T-helper 17 cell (primary cell): ENCODE measurements at places on chromosomes 1 and 21. TPM values are rescaled to one million over a fixed set of nuclear protein-coding genes. Genes with fewer than 3 reads are reported as not detected.
A peak's percentile ranks its signal among the peaks of the same experiment; 100 is the strongest.

Gene RGS8
- total RNA-seq = not detected

Gene NTRK1
- 0.67 TPM for total RNA-seq

Gene FUBP1
- 227 TPM for total RNA-seq

GRCh38 chr1:2804628-2805351 is 3.3 kb upstream of the TTC34 start:
- no peak overlapping the region for H3K27ac ChIP-seq
- DNase-seq = no peak
- H3K4me3 ChIP-seq = no peak overlapping the region
- H3K27me3 ChIP-seq = peaks cover 14% of the 10 kb centered on the region
- H3K4me1 ChIP-seq = peaks cover 3% of the 10 kb centered on the region

- no peak for DNase-seq
- H3K4me1 ChIP-seq = peaks cover 50% of the 10 kb centered on the region
- H3K36me3 ChIP-seq = peaks cover 2% of the 10 kb centered on the region
- H3K27ac ChIP-seq = peak overlapping the region; percentile 68
These were observed 52.9 kb downstream of the FOXJ3 start for GRCh38 chr1:42282024-42282579.

DNA sequence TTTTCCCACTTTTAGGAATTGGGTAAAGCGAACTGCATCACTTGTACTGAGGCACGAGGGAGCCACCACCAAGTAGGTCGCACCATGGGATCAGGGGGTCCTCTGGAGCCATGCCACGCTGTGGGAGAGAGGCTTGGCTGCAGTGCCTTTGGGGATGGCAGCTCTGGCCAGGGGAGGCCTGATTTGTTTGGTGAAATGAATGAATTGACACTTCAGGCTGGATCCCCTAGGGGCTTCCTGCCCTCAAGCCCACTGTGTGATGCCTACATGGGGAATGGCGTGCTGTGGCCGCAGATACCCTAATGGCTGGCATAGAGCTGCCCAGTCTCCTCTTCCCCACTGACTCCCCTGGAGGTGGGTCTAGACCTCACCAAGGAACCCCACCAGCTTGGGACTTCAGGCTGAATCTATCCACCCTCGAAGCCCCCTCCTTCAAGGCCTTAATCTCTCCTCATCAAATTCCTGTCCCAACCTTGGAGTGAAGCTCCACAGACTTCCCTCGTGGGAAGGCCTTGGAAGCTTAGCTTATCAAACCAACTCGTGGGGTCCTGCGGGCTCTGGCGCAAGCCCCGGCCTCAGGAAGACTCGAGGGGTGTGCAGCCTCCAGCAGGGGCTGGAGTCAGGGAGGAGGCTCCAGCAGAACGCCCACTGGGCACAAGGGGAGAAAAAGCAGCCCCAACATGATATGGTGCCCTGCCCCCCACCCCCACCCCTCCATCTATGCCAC is 64.6 kb downstream of the VWA5B1 start:
- H3K4me1 ChIP-seq = peaks cover 9% of the 10 kb centered on the region
- peak overlapping the region; percentile 19 for H3K27ac ChIP-seq
- no peak overlapping the region for H3K4me3 ChIP-seq
- peaks cover 52% of the 10 kb centered on the region for H3K27me3 ChIP-seq
- H3K36me3 ChIP-seq = peaks cover 7% of the 10 kb centered on the region

DNA sequence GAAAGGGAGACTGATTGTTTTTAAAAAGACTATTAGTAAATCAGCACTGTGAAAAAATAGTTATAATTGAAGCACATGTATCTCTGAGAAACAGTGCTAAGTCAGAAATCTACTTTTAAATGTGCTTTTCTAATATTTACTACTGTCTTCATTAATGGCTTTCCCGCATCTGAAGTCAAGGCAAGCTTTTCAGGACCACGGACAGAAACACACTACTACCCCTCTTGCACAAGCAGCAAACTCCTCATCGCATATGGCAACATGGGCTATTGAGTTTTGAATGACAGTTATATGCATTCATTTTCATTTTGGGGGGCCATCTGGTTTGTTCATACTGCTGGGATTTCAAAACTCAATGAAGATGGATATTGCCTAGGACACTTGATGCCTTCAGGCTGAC is 433.4 kb upstream of the CAMK1G start:
- no peak overlapping the region for H3K4me3 ChIP-seq
- H3K4me1 ChIP-seq = no peaks in the 10 kb centered on the region
- DNase-seq = no peak
- H3K27me3 ChIP-seq = peaks cover 4% of the 10 kb centered on the region
- no peak overlapping the region for H3K27ac ChIP-seq

DNA sequence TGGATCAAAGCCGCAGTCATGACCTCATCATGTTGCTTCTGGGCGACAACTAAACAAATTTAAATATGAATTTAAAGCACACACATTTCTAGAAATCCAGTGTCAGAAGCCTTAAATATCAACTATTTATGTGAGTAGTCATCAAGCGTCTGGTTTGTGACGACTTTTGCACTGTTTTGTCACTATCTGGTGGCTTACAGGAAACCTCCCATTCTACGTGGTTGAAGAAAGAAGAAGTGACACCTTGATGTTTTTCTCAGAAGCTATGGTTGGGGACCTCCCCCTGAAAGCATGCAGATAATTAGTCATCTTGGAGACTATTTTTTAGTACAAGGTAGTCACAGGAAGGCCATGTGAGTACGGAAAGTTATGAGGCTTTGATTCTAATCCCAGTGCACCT is 58.5 kb downstream of the TENT5C start:
- peak overlapping the region; percentile 47 for H3K4me3 ChIP-seq
- DNase-seq = no peak
- peak overlapping the region; percentile 96 for H3K27ac ChIP-seq
- no peaks in the 10 kb centered on the region for H3K36me3 ChIP-seq
- peaks cover 49% of the 10 kb centered on the region for H3K4me1 ChIP-seq

GRCh38 chr1:43861337-43861736 is 72.3 kb upstream of the ARTN start:
- H3K4me1 ChIP-seq = peaks cover 8% of the 10 kb centered on the region
- no peak overlapping the region for H3K4me3 ChIP-seq
- peaks cover 5% of the 10 kb centered on the region for H3K36me3 ChIP-seq
- no peak for DNase-seq

- H3K4me3 ChIP-seq = no peak overlapping the region
- DNase-seq = no peak
- no peaks in the 10 kb centered on the region for H3K4me1 ChIP-seq
- no peak overlapping the region for H3K27ac ChIP-seq
These were observed 30.0 kb downstream of the ZC3H11B start for GRCh38 chr1:219582865-219583264.
